Activated naive CD8-positive, alpha-beta T cell treated with anti-CD3 and anti-CD28 coated beads, Interleukin-2, amount 10 ng/mL, durations not matched to agents 7 days and 5 days (primary cell): ENCODE measurements at places on chromosomes 7 and 10. TPM values are rescaled to one million over a fixed set of nuclear protein-coding genes. Genes with fewer than 3 reads are reported as not detected.

The DENND2A gene
- not detected for total RNA-seq

The AKR1C1 gene
- 1.1 TPM for total RNA-seq

The VIPR2 gene
- total RNA-seq: 0.99 TPM

The PRF1 gene
- total RNA-seq: 165 TPM

The MASTL gene
- 29.6 TPM for total RNA-seq

The WDFY4 gene
- 1.5 TPM for total RNA-seq

The CCM2 gene
- 132 TPM for total RNA-seq

The HKDC1 gene
- total RNA-seq: 0.68 TPM

The LRRN3 gene
- 187 TPM for total RNA-seq

The AKR1B15 gene
- total RNA-seq: not detected

The GSAP gene
- 9.3 TPM for total RNA-seq

The WDR86 gene
- 2.1 TPM for total RNA-seq

The RHOBTB1 gene
- not detected for total RNA-seq

The VWA2 gene
- not detected for total RNA-seq

The CLDN3 gene
- total RNA-seq: not detected

The SEMA3C gene
- 0.11 TPM for total RNA-seq

The ASZ1 gene
- not detected for total RNA-seq

The TEX36 gene
- total RNA-seq: not detected

The FOXP2 gene
- not detected for total RNA-seq

The C7orf57 gene
- 0.14 TPM for total RNA-seq

The ITGB1 gene
- 77.8 TPM for total RNA-seq

The LRRD1 gene
- not detected for total RNA-seq

The ING3 gene
- 23.3 TPM for total RNA-seq

The RBM17 gene
- total RNA-seq: 200 TPM

The NEUROD6 gene
- not detected for total RNA-seq

The BICC1 gene
- total RNA-seq: 0.06 TPM

The GPER1 gene
- total RNA-seq: 0.26 TPM

The CYP51A1 gene
- 29.1 TPM for total RNA-seq

The CCL24 gene
- total RNA-seq: not detected

The ZEB1 gene
- total RNA-seq: 42.6 TPM

The PAXIP1 gene
- total RNA-seq: 32.0 TPM

The TDRD1 gene
- 0.08 TPM for total RNA-seq

The OR2A7 gene
- total RNA-seq: 2.2 TPM

The CPA1 gene
- total RNA-seq: not detected

The PTPRZ1 gene
- not detected for total RNA-seq

The NANOS1 gene
- total RNA-seq: 0.45 TPM

The KEL gene
- total RNA-seq: 1.2 TPM

The PKD2L1 gene
- total RNA-seq: not detected

The ZC3HAV1L gene
- total RNA-seq: 15.6 TPM

The SPDYE5 gene
- total RNA-seq: not detected

The YAE1 gene
- total RNA-seq: 20.1 TPM

The SLC26A5 gene
- 0.25 TPM for total RNA-seq

The GBX1 gene
- not detected for total RNA-seq

The C10orf143 gene
- 6.6 TPM for total RNA-seq

The NKX1-2 gene
- not detected for total RNA-seq
